ENCODE measurements at places on chromosomes 12 and 14.

DNA sequence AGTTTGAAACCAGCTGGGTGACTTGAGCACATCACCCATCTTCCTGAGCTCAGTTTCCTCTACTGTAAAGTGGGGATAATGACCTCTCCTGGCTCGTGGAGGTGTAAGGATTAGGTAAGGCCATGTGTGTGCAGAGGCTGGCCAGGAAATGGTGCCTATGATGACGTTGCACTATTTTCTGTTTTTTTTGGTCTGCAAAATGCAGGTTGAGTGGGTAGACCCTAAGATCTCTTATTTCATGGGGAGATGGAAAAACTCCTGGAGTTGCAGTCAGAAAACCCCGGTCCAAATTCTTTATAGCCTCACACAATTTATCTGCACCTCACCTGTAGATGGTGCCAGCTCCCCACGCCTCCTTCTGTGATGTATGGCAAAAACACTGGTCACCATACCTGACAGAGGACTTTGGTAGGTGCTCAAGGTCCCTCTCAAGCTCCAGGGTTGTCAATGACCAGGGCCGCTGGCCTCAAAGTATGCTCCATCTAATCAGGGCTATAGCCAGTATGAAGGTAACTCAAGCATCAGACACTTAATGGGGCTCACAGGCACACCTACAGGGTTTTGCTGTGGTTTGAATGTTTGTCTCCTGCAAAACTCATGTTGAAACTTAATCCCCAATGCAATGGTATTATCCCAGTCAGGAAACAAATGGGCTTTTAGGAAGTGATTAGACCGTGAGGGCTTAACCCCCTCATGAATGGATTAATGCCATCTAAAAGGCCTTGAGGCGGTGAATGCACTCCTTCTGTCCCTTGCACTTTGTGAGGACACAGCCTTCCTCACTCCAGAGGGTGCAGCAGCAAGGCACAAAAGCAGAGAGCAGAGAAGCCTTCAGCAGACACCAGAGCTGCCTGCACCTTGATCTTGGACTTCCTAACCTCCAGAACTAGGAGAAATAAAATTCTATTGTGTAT is 17.6 kb downstream of the C14orf132 start:
- DNase-seq: no peak

DNA sequence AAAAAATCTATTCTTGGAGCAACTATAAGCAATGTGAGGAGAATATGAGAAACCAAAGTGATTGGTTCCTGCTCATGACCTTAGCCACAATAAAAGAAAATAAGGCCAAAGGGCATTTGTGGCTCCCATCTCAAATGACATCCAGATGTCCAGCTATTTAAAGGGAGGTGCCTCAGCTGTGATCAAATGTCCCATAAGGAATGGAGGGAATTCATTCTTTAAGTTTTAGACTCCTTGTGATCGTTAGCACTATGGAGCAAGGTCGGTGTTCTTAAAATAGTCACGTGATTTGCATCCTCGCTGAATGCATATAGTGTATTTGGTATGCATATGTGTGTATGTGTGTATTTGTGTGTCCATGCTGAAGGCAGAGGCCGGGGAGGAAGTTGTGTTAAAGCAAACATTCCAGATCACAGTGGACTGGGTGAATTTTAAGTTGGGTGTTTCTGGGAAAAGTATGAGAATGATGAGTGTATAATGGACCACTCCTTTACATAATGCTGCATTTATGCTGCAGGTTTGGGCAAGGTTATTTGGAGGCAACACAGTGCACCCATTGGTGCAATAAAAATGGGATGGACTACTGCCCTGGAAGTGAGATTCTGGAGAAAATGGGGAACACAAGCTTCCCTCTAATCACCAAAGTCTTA is 5.6 kb upstream of the E2F7 start:
- no peak for DNase-seq

DNA sequence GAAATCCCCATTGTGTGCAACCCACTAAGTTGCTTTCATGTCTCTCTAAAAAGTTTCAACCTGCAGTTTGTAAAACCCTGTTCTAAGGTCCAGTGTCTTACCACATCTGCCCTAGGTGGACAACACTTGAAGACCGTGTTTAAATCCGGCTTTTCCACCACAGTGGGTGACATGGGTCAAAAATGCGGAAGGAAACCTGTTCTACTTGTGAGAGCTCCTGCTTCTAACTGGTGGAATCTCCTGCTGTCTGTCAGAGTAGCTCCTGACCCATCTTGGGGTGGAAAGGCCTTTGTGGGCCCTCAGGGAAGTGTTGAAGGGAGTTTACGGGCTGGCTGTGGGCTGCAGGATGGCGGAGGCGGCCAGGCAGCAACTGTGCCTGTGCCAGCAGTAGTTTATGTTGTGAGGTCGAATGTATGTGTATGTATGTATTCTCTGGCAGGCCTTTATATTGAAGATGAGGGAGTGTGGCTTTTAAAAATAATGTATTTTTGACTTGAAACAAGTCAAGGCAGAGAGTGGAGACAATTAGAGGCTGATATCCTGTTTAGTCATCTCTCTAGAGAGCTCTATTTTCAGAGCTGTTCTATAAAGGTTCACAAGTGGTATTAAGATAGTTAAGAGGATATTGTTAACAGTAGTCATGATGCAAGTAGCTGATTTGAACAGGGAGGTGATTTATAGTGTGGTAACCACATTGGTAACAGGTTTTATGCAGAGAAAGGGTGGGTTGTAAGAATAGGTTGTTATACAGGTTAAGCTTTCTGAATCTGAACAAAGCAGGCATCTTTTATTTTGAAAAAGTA is 67.0 kb downstream of the PRKCH start:
- DNase-seq: no peak

GRCh38 chr14:26775765-26776563 is 178.1 kb upstream of the NOVA1 start:
- peak; percentile 30 for DNase-seq

- no peak for DNase-seq
Observed at GRCh38 chr12:105921872-105922669, 216.7 kb downstream of the NUAK1 start.

Data from dermis microvascular lymphatic vessel endothelial cell (primary cell).